Smooth muscle cell of trachea (primary cell): ENCODE measurements at places on chromosomes 2 and 18. TPM values are rescaled to one million over a fixed set of nuclear protein-coding genes. Genes with fewer than 3 reads are reported as not detected.

The TEX44 gene
- not detected in 2 replicates for total RNA-seq

The VAMP5 gene
- 28.7 and 35.4 TPM in 2 replicates for total RNA-seq

The GCKR gene
- total RNA-seq, result 0.17 and 1.0 TPM in 2 replicates

The HNMT gene
- total RNA-seq, result 20.8 and 45.4 TPM in 2 replicates

The STARD6 gene
- total RNA-seq, result not detected in 2 replicates

The BOLL gene
- total RNA-seq, result not detected in 2 replicates

The FAHD2A gene
- 23.8 and 35.6 TPM in 2 replicates for total RNA-seq

The SERPINB4 gene
- total RNA-seq, result not detected in 2 replicates
